Activated CD4-positive, alpha-beta T cell treated with anti-CD3 and anti-CD28 coated beads for 1 hour (primary cell): ENCODE measurements at places on chromosomes 11 and 22.

GRCh38 chr11:107688322-107688918 lies 23.4 kb downstream of the SLN start:
- no peak for DNase-seq

DNA sequence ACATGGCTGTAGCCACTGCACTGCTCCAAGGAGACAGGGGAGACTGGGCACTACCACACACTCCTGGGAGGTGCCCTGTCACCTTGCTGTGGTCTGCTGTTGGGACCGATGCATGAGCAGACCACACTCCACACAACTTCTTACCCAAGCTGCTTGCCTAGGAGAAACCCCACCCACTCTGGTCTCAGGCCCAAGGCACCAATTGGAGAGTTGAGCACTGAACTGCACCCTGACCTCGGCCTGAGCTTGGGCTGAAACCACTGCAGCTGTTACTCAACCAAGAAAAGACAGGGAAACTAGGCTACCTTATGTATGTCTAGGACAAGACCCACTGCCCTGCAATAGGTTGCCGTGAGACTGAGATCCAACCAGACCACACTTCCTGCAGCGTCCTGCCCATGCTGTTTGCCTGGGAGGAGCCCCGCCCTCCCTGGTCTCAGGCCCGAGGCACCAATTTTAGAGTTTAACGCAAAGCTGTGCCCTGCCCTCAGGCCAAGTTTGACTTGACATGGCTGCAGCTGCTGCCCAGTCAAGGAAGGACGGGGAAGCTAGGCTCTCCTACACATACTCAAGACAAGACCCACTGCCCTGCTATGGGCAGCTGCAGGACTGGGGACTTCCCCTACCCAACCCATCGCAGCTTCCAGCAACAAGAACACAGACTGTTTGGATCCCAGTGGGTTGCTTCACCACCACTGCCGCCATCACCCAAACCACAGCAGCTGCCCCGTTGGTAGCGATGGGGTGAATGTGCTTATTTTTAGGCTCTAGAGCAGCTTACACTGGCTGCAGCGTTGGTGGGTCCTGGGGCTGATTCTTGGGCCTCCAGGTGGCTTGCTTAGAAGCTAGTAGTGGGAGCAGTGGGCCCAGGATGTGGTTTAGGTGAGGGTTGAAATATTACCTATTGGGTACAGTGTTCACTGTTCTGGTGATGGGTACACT lies 66.8 kb downstream of the BRD1 start:
- DNase-seq, result peak; percentile 2

DNA sequence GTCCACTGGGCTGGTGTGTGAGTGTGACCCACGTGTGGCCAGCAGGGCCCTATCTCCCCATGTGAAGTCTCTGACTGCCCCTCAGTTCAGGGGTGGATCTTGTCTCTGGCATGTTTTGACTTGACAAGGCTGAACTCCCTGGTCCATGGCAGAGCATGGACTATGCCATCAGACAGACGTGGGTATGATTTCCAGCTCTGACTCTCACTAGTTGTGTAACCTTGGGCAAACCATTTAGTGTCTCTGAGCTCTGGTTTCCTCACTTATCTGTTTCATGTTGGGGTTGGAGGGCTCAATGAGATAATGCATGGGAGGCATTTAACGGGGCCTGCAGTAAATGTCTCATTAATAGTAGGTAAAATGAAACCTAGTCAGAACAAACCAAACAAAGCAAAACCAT lies 254.5 kb upstream of the NARS2 start:
- no peak for DNase-seq

DNA sequence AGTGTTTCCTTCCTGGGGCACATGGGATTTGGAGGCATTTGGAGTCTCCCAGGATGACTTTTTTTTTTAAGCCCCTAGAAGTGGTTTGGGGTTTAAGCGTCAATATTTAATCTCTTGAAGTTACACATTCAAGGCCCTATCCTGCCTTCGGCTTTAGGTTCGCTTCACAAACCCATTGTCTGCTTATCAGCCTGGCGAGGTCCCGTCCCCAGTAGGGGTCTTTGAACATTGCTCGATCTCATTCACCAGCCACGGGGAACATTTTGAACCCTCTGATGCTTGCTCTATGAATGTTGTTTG lies 75.9 kb downstream of the KCNQ1 start:
- DNase-seq, result no peak

GRCh38 chr11:103892603-103893002 lies 143.8 kb upstream of the DDI1 start:
- no peak for DNase-seq

- DNase-seq, result no peak
Measured at GRCh38 chr11:29333993-29334775, 682.6 kb downstream of the KCNA4 start.

GRCh38 chr11:124867700-124868099 lies 2.5 kb downstream of the ROBO3 start:
- no peak for DNase-seq

- DNase-seq, result no peak
Measured at GRCh38 chr11:45805305-45806071, 539 bp downstream of the SLC35C1 start.
